Dermis microvascular lymphatic vessel endothelial cell (primary cell): ENCODE measurements at places on chromosomes 3 and 15. TPM values are rescaled to one million over a fixed set of nuclear protein-coding genes. Genes with fewer than 3 reads are reported as not detected.
A peak's percentile ranks its signal among the peaks of the same experiment; 100 is the strongest.

GRCh38 chr3:100117093-100117492 lies 2.8 kb upstream of the FILIP1L start:
- no peak for DNase-seq

DNA sequence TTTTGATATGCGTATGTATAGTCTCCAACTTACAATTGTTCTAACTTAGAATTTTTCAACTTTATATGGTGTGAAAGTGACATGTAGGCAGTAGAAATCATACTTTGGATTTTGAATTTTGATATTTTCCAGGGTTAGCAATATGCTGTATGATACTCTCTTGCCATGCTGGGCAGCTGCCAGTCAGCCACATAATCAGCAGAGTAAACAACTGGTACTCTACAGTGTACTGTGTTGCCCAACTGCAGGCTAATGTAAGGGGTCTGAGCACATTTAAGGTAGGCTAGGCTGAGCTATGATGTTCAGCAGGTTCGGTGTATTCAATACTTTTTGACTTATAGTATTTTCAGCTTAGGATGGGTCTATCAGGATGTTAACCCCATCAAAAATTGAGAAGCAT lies 52.0 kb upstream of the RYK start:
- no peak for DNase-seq

DNA sequence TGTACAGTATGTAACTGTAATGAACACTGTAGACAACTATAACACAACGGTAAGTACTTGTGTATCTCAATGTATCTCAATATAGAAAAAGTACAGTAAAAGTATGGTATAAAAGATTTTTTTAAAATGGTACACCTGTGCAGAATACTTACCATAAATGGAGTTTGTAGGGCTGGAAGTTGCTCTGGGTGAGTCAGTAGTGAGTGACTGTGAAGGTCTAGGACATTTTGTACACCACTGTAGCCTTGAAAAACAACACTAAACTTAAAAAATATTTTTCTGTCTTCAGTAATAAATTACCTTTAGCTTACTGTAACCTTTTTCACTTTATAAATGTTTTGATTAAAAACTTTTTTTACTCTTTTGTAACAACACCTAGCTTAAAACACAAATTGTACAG lies 142.9 kb downstream of the ATG7 start:
- no peak for DNase-seq

DNA sequence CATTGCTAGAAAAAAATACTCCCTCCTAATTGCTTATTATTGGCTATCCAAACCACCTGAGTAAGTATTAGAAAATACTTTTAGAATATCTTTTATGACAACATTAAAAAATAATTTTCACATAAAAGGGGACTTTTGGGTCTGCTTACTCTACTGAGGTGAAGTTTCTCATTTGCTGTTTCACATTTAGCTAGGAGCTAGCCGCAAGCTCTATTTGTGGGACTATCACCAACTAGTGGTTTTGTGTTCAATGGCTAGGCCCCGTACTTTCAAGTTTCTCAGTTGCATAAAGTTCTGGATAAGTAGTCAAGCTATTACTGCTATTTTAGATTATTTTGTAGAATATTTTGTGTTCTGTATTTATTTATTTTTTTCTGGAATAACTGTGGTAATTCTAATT lies 244.2 kb upstream of the SLITRK3 start:
- no peak for DNase-seq

- no peak for DNase-seq
Measured at GRCh38 chr3:73699327-73699726, 74.6 kb upstream of the PDZRN3 start.

DNA sequence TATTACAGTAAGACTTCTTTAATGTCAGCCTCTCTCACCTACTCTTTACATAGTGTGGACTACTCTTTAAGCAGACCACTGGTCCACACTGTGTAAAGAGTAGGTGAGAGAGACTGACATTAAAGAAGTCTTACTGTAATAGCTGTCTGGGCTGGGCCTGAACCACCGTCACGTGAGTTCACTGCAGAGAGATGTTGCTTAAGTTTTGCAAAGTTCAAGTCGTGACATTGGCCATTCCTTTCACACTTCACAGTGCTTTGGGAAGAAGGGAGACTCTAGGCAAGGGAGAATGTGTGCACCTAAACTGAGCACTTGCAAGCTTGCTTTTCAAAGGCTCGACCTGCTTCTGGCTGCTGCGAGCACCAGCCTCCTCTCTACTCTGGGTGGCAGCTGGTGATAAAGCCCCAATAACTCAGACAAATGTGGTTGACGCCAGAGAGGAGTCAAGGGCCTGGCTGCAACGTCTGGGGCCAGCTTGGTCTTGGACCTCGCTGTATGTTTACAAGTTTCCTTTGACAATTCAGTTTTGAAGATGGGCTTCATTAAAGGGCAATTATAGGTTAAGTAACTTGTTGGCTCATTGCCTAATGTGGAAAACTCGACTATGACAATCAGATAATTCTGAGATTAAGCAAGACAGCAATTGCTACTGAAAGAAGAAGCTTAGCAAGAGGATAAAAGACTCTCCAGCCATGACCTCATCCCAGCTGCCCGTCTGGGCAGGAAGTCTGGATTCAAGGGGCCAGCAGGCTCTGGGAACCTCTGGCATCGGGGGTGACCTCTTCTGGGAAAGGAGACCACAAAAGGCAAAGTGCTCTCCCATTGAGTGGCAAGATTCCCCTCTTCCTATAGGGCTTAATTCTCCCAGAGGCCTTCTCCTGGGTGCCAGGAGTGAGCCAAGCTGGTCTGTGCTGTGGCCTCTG lies 242.1 kb upstream of the TLE3 start:
- no peak for DNase-seq

GRCh38 chr15:63236272-63236671 lies 41.1 kb upstream of the APH1B start:
- no peak for DNase-seq

DNA sequence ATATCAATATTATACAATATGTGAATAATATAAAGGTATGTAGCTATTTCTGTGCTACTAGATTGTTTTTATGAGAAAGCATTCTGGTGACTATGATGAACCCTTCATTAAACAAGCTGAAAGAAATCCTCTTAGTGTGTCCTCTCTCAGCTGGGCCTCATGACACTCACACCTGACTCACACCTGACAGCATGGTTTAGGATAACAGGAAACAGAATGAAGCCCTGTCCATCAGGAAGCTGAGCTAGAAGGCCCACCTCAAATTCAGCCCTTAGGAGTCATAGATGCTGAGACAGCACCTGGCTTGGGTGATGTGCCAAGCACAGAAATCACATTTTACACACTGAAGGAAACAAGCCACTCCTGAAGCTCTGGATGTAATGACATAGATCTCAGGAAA lies 30.8 kb downstream of the CHCHD4 start:
- DNase-seq: no peak

GRCh38 chr15:37594417-37594816 lies 340.0 kb upstream of the TMCO5A start:
- no peak for DNase-seq

- DNase-seq: no peak
Measured at GRCh38 chr15:74808078-74808839, 4.4 kb upstream of the LMAN1L start.

GRCh38 chr15:80478075-80478474 lies 73.9 kb downstream of the ARNT2 start:
- DNase-seq: no peak

DNA sequence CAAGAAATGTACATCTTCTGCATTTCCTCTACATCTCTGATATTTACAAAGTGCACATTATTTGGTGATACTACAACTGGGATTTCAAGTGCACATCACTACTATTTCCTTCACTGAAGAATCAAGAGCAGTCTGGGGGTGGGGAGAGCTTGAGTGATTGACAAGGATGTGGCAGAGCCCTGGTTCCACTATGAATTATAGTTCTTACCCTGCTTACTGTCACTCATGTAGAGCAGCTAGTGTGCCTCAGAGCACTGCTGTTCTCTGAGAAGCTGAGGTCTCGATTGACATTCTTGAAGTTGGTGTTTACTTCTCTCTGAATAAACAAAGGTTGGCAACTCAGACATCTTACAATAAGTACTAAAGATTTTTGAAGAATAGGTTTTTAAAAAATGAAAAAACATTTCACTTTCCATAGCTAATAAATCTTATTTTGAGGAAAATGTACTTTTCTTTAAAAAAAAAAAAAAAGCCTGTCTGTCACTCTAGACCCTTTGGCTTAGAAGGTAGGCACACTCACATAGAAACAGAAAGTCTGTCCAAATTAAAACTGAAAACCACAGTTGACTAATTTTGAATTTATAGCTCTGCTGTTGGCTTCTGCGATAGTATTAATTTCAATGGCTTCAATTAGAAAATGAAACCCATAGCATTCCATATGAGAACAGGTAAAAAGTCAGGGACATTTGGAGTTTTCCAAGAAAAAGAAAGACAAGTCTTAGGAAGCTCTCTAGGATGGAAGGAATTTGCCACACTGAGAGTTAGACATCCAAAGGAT lies 5.6 kb downstream of the GREM1 start:
- no peak for DNase-seq

GRCh38 chr3:50825841-50826240 lies 151.1 kb downstream of the DOCK3 start:
- DNase-seq: no peak

GRCh38 chr15:95295363-95295762 lies 1035.1 kb upstream of the NR2F2 start:
- DNase-seq: no peak

GRCh38 chr15:50051811-50052419 lies 67.1 kb downstream of the ATP8B4 start:
- DNase-seq: peak; percentile 53

TRPM1 gene
- under 0.01 and 0.25 TPM in 2 replicates for total RNA-seq

UROC1 gene
- total RNA-seq: not detected in 2 replicates

GPR62 gene
- under 0.01 TPM in 1 of 2 replicates, not detected in the other for total RNA-seq

PLS1 gene
- total RNA-seq: 0.38 and 1.2 TPM in 2 replicates

DNAJA4 gene
- 0.90 and 2.0 TPM in 2 replicates for total RNA-seq

STX19 gene
- not detected in 2 replicates for total RNA-seq

ARID3B gene
- 1.8 and 3.2 TPM in 2 replicates for total RNA-seq
